ENCODE measurements at places on chromosomes 12 and 14. TPM values are rescaled to one million over a fixed set of nuclear protein-coding genes. Genes with fewer than 3 reads are reported as not detected.

Gene IFNG-AS1
- not detected for total RNA-seq

Gene ACOT4
- 0.63 TPM for total RNA-seq

Gene C1S
- 114 TPM for total RNA-seq

Gene CPNE8
- total RNA-seq = 36.2 TPM

Gene CABP1
- 0.71 TPM for total RNA-seq

Gene USP44
- 1.4 TPM for total RNA-seq

Gene KLRC1
- total RNA-seq = 0.24 TPM

Gene TAS2R31
- not detected for total RNA-seq

Gene MDGA2
- not detected for total RNA-seq

Gene LMO3
- total RNA-seq = 12.4 TPM

GRCh38 chr14:36520601-36521525 is 831 bp upstream of the NKX2-1 start:
- no peak overlapping the region for H3K27ac ChIP-seq
- no peak for DNase-seq
- H3K4me1 ChIP-seq = no peaks in the 10 kb centered on the region
- peak overlapping the region; percentile 36 for H3K4me3 ChIP-seq
- peaks cover 44% of the 10 kb centered on the region for H3K27me3 ChIP-seq
- H3K36me3 ChIP-seq = no peaks in the 10 kb centered on the region

DNA sequence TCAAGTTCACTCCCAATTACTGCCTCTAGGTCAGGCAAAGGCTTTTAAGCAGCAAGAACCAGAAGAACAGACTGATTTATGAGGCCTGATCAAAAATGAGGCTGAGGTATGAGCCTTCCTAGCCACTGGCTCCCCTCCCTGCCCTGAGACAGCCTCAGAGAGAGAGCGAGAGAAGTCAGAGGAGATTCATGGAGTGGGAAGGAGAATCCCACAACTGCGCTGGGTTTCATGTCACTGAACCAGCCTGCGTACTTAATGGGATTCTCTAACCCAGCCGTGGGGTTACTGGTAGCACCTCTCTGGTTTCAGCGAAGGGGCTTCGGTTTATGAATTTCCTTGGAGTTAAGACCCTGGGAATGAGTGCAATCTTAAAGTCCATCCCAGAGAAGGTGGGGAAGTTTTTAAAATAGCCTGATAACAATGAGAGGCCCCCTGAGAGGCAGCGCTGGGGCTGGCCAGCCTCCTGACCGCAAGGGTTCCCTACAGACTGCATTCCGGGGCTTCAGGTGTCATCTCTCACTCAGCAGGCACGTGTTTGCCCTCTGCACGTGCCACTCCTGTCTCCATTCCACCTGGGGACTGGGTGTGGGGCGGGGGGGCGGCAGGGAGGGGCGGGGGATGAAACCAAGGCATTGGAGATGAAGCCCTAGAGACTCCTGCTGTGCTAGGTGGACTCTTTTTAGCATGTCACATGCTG is 6.1 kb upstream of the GPRC5A start:
- DNase-seq = no peak
- H3K4me1 ChIP-seq = no peaks in the 10 kb centered on the region
- no peak overlapping the region for H3K4me3 ChIP-seq
- no peaks in the 10 kb centered on the region for H3K36me3 ChIP-seq
- H3K27ac ChIP-seq = no peak overlapping the region

DNA sequence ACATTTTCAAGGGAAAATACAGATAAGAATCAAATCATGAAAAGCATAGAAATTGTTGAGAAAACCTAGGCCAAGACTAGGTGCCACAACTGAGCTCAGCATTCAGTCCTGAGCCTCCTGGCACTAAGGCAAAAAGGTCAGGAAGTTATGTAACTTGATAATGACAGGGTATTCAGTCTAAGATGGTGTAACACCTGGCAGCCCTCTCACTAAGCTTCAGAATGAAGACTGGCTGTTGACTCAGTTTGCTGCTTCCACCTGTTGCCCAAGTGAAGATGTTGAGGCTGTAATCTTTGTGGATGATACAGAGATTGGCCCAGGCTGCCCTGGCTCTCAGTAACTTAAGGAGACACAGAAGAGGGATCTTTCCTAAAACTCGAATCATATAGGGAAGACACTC is 19.6 kb downstream of the PROX2 start:
- H3K27ac ChIP-seq = no peak overlapping the region
- H3K4me3 ChIP-seq = no peak overlapping the region
- H3K27me3 ChIP-seq = no peaks in the 10 kb centered on the region
- no peaks in the 10 kb centered on the region for H3K4me1 ChIP-seq
- no peaks in the 10 kb centered on the region for H3K36me3 ChIP-seq
- no peak for DNase-seq

DNA sequence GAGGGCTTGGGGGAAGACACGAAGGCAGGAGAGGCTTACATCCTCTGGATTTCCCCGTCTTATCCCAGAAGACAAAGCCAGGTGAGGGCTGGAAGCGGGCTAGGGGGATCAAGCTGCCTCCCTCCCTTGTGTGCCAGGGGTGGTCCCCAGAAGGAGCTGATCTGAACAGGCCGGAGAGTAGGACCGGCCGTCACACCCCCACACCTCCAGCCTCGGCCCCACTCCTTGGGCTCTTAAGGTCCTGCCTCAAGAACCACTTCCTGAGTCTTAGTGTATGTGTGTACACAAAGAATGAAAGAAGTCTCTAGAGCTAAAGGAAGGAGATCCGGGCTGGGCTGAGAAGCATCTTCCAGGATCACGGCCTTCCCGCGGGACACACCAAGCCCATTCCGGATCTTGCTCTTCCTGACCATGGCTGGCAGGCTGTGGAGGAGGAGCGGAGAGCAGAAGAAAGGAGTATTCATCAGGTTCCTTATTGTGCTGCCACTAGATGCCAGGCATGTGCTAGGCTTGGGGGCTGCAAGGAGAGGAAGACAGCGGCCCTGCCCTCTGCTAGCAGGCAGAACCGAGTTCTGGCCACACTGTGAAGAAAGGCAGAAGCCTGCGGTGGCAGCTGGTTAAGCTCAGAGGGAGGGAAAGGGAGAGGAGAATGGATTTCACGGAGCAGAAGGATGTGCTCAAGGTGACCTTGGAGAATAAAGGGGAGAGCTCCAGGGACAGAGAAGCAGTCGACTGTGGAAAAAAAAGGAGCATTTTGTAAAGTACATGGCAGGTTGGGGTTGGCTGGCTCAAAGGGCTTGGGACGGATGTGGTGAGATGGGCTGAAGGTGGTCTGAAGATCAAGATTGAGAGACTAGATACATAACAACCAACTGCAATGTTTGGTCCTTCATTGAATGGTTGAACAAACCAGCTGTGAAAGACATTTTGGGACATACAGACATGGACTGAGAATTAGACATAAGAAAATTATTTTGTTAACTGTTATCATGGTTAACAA is 1.3 kb upstream of the CD63 start:
- peaks cover 23% of the 10 kb centered on the region for H3K36me3 ChIP-seq
- H3K4me1 ChIP-seq = no peaks in the 10 kb centered on the region
- H3K4me3 ChIP-seq = peak overlapping the region; percentile 79

GRCh38 chr14:51357250-51357649 is 117.2 kb downstream of the TMX1 start:
- H3K27me3 ChIP-seq = no peaks in the 10 kb centered on the region
- no peaks in the 10 kb centered on the region for H3K36me3 ChIP-seq
- H3K27ac ChIP-seq = no peak overlapping the region
- no peak for DNase-seq
- no peaks in the 10 kb centered on the region for H3K4me1 ChIP-seq
- no peak overlapping the region for H3K4me3 ChIP-seq

- no peak for DNase-seq
- H3K36me3 ChIP-seq = no peaks in the 10 kb centered on the region
- H3K27me3 ChIP-seq = no peaks in the 10 kb centered on the region
- no peak overlapping the region for H3K4me3 ChIP-seq
Observed at GRCh38 chr14:88269806-88270420, 53.2 kb downstream of the KCNK10 start.

DNA sequence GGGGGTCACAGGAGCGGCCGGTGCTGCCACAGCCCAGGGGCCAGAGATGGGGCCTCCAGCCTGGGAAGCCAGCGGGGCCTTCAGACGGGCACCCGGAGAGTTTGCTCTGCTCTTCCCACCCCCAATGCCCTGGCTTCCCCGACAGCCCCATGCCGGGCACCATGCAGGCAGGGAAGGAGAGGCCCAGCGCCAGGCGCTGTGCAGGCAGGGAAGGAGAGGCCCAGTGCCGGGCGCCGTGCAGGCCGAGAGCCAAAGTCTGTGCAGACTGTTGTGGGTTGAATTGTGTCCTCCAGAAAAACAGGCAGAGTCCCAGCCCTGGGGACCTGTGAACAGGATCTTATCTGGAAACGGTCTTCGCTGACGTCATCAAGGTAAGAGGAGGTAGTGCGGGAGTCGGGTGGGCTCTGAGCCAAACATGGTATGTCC is 34.3 kb downstream of the GALNT9 start:
- H3K27me3 ChIP-seq = peaks cover 4% of the 10 kb centered on the region
- H3K36me3 ChIP-seq = no peaks in the 10 kb centered on the region
- no peak overlapping the region for H3K4me3 ChIP-seq
- no peaks in the 10 kb centered on the region for H3K4me1 ChIP-seq

DNA sequence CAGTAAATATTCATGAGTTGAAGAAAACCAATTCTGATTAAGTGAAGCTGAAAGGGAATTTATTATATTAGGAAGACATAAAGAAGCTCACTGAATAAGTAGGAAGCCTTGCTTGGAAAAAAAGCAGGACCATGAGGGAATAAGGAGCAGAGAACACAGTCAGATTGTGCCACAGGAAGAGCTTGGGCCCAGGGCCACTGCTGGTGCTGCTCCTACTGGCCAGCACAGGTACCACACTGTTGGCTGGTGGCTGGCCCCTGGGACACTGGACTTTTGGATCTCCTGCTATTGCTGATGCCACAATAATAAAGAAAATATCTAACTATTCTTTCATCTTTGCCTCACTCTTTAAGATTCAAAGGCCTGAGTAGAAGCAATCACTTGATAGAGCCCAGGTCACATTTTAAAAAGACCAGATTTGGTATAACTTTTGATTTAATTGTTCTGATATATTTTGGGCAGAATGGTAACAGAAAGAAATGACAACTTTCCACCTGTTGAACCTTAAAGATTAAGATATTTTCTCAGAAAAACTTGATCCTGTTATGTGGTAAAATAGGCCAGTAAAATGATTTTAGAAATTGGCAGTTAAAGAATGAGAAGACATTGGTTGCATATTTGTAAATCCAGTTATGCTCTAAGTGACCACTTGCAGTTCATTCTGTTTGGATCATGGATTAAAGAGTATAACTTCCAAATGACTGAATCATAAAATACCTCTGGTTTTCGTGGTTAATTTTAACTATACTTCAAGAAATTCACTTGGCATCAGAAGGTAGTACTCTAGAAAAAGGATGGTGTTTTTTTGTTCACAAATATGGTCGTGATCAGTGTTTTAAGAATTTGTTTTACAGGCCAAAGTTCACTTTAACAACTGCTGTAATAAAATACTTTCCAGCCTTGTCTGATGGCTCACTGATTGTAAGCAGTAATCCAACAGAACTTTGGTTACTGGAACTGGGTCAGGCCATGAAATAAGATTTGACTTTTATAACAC is 68.3 kb downstream of the DERA start:
- peak overlapping the region; percentile 73 for H3K27ac ChIP-seq
- H3K4me1 ChIP-seq = no peaks in the 10 kb centered on the region
- H3K36me3 ChIP-seq = no peaks in the 10 kb centered on the region
- no peaks in the 10 kb centered on the region for H3K27me3 ChIP-seq
- no peak overlapping the region for H3K4me3 ChIP-seq

GRCh38 chr12:23581913-23582312 is 367.6 kb downstream of the SOX5 start:
- H3K27ac ChIP-seq = no peak overlapping the region
- H3K4me3 ChIP-seq = no peak overlapping the region
- no peak for DNase-seq
- H3K36me3 ChIP-seq = no peaks in the 10 kb centered on the region
- H3K4me1 ChIP-seq = no peaks in the 10 kb centered on the region
- no peaks in the 10 kb centered on the region for H3K27me3 ChIP-seq

- no peak for DNase-seq
- H3K36me3 ChIP-seq = no peaks in the 10 kb centered on the region
- H3K27me3 ChIP-seq = no peaks in the 10 kb centered on the region
- H3K27ac ChIP-seq = no peak overlapping the region
- H3K4me1 ChIP-seq = no peaks in the 10 kb centered on the region
Observed at GRCh38 chr12:110745542-110746284, 3.0 kb upstream of the PPP1CC start.

GRCh38 chr14:36940476-36940875 is 231.9 kb downstream of the SLC25A21 start:
- H3K4me3 ChIP-seq = no peak overlapping the region
- H3K27me3 ChIP-seq = no peaks in the 10 kb centered on the region
- no peak for DNase-seq

DNA sequence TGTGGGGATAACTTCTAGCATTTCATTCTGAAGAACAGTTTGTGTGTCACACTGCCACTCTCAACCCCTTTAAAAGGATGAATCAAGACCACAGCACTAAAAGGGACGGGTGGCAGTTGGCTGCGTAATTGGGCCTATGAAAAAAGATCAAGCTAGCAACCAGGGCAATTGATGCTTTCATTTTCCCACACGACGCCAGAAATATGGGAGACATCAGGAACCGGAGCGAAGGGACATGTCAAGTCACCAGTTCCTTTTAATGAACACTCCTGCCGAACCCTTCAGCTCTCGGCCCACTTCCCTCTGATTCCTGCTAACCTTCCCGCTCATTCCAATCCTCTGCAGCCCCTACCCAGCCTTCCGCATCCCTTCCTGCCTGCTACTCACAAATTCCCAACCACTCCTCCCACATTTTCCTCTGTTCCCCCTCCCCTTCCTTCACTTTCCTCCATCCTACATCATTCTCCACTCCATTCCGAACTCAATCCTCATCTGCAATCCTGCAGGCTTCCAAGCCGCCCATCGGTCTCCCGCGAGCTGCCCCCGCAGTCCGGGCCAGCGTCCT is 753 bp downstream of the CSRNP2 start:
- no peak for DNase-seq
- H3K4me1 ChIP-seq = no peaks in the 10 kb centered on the region
- peak overlapping the region; percentile 80 for H3K4me3 ChIP-seq
- no peaks in the 10 kb centered on the region for H3K36me3 ChIP-seq

- DNase-seq = no peak
- no peaks in the 10 kb centered on the region for H3K4me1 ChIP-seq
- no peaks in the 10 kb centered on the region for H3K36me3 ChIP-seq
- H3K27ac ChIP-seq = no peak overlapping the region
- H3K4me3 ChIP-seq = no peak overlapping the region
Observed at GRCh38 chr12:116803013-116803736, 65.1 kb downstream of the RNFT2 start.

- no peaks in the 10 kb centered on the region for H3K36me3 ChIP-seq
- no peak overlapping the region for H3K4me3 ChIP-seq
- no peaks in the 10 kb centered on the region for H3K27me3 ChIP-seq
- H3K27ac ChIP-seq = no peak overlapping the region
- H3K4me1 ChIP-seq = no peaks in the 10 kb centered on the region
- no peak for DNase-seq
Observed at GRCh38 chr12:31011746-31012566, 61.7 kb upstream of the DDX11 start.

GRCh38 chr12:24226745-24227350 is 277.4 kb upstream of the SOX5 start:
- H3K4me3 ChIP-seq = no peak overlapping the region
- H3K4me1 ChIP-seq = peaks cover 4% of the 10 kb centered on the region
- peak; percentile 63 for DNase-seq
- H3K27me3 ChIP-seq = no peaks in the 10 kb centered on the region

- no peak for DNase-seq
- H3K27me3 ChIP-seq = no peaks in the 10 kb centered on the region
- H3K4me1 ChIP-seq = no peaks in the 10 kb centered on the region
- H3K4me3 ChIP-seq = no peak overlapping the region
- peak overlapping the region; percentile 74 for H3K27ac ChIP-seq
Observed at GRCh38 chr12:6392504-6392903, 8.5 kb downstream of the LTBR start.

- no peaks in the 10 kb centered on the region for H3K27me3 ChIP-seq
- H3K4me3 ChIP-seq = no peak overlapping the region
- H3K36me3 ChIP-seq = no peaks in the 10 kb centered on the region
- no peak for DNase-seq
- H3K27ac ChIP-seq = no peak overlapping the region
Observed at GRCh38 chr14:98197933-98198332, 1074.1 kb downstream of the BCL11B start.
